ENCODE measurements at places on chromosomes 16 and 17. TPM values are rescaled to one million over a fixed set of nuclear protein-coding genes. Genes with fewer than 3 reads are reported as not detected.

GRCh38 chr17:17846645-17847044 is 9.9 kb upstream of the SREBF1 start:
- no peak for DNase-seq

DNA sequence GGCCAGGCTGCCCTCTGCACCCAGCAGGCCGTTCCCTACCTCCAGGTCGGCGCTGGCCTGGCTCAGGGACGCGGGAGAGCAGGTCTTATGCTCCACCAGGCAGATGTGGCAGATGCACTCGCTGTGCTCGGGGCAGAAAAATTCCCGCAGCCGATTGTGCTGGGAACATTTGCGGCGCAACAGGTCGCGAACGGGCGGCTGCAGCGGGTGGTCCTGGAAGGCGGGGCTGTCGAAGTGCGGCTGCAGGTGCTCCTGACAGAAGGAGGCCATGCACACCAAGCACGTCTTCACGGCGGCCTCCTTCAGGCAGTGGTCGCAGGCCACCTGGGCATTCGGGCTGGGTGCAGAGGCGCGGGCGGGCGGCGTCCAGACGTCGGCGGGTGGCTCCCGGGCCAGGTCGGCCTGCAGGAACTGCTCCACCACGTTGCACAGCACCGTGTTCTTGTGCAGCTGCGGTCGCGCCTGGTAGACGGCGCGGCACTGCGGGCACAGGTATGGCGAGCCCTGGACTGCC is 439 bp downstream of the TRIM25 start:
- DNase-seq = no peak

Gene C17orf78
- total RNA-seq = not detected

Gene SHISA6
- total RNA-seq = not detected

- DNase-seq = no peak
Measured at GRCh38 chr17:76065775-76066174, 6.5 kb downstream of the SRP68 start.

DNA sequence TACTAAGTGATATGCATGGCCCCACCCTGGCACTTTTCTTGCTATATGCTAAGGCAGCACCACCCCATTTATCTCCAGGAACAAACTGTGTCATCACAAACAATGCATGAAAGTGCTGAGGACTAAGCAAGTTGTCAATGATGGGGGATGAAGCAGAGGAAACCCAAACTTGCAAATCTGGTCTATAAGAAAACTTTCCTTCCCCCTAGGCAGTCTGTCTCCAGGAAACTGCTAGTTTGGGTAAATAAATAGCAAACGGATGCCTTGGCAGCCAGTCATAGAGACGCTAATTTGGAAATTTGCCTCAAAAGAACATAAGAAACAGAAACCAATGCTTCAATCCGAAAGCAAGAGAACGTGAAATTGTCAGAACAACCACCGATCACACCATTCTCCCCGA is 5.6 kb upstream of the HSBP1 start:
- DNase-seq = peak; percentile 73

DNA sequence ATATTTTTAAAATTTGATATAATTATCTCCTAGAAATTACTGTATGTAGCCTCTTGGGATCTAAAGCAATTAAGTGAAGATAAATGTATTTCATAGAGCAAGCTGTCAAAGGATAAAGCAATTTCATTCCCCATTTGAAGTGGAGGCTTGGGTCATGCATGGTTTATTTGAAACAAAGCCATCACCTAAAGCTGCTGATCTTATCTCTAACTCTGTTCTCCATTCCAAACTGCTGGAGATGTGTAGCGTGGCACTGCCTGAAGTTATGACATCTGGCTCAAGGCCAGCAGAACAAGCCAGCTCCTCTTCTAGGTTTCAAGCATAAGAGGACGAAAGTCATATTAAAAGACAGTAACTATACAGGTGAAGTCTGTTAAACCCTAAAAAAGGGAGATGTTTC is 83.9 kb downstream of the HIC1 start:
- peak; percentile 28 for DNase-seq

DNA sequence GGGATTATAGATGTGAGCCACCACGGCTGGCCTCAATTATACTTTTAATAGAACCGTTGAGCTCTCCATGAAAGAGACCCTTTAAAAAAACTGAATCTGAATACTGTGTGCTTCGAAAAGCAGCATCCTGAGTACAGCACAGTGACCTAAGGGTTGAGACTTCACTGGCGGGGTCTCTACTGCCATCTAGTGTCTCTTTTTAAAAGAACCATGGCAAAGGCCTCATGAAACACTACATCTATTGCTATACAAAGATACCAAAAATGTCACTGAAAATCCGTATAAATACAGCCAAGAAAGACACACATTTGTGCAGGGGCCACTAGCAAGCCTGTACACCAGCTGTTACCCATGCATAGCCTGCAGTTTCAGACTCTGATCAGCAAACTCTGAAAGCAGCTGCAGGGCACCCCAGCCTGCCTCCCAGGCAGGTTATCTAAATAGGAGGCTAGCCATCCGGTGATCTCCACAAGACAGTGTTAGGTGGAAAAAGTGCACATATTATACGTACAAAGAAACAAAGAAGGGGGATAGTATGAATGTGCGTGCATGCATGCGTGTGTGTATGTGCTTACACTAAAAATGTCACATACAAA is 35.3 kb downstream of the NPLOC4 start:
- peak; percentile 76 for DNase-seq

GRCh38 chr17:180381-181244 is 837 bp downstream of the DOC2B start:
- peak; percentile 15 for DNase-seq

GRCh38 chr17:45753645-45754225 is 30.4 kb upstream of the CRHR1 start:
- no peak for DNase-seq

Gene SULT1A1
- total RNA-seq = 2.4 TPM

GRCh38 chr17:68840073-68840472 is 115.1 kb downstream of the ABCA8 start:
- DNase-seq = no peak

DNA sequence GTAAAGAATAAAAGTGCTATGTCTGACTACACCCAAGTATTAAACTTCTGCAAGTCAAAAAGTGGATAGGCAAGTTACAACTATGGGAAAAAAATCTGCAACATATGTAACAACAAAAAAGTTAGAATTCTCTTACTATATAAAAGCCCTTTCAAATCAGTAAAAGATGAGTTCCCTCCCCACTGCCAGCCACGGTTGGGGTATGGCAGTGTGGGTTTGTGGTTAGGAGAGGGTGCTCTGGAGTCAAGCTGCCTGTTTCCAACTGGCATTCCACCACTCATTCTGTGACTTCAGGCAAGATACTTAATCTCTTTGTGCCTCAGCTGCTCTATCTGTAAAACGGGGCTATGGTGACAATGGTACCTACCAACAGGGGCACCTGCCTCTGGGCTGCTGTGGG is 26.6 kb upstream of the MFSD6L start:
- DNase-seq = no peak
